Adrenal gland (tissue), 19 donors: ENCODE measurements at places on chromosomes 2 and 18.

DNA sequence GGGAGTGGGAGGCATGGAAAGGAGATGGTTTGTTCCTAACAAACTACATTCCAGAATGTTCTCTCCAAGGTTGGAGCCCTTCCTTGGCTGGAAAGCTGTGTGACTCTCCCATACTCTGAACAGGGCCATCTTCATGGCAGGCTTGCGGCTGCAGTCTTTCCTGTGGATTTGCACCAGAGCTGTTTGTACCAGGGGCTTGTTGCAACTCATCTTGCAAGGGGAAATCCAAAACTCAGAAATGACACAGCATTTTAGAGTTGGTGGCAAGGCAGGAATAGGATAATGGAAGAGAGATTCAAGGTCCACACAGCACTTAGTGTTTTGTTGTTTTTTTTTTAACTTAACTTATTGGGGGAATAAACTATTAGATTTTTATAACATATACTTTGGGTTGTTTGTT lies 73.7 kb upstream of the ZNF516 start:
- DNase-seq, result no peak

DNA sequence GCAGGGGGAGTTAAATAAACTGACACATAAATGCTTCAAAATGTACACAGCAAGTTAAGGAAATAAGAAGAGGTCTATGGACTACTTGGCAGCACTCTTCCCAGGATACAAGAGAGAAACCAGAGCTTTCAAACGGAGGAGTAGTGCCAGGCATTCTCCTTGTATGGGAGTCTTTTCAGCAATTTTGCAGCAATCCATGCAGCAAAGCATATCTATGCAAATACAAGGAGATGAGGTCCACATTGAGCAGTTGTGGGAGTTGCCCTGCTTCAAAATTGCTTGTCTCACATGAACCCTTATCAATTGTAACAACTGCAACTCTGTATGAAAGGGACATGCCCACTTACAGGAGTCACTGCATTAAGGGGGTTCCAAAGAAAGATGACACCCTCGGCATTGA lies 37.8 kb downstream of the SCN9A start:
- DNase-seq, result no peak

- no peak for DNase-seq
Measured at GRCh38 chr2:212173756-212174510, 364.7 kb downstream of the ERBB4 start.

GRCh38 chr2:15945909-15946705 lies 5.8 kb downstream of the MYCN start:
- no peak for DNase-seq

GRCh38 chr2:83006961-83007360 lies 1452.1 kb downstream of the SUCLG1 start:
- DNase-seq, result no peak

- DNase-seq, result no peak
Measured at GRCh38 chr2:207688597-207688996, 22.8 kb upstream of the CCNYL1 start.

GRCh38 chr2:102297891-102298290 lies 13.5 kb upstream of the IL1RL1 start:
- DNase-seq, result no peak

DNA sequence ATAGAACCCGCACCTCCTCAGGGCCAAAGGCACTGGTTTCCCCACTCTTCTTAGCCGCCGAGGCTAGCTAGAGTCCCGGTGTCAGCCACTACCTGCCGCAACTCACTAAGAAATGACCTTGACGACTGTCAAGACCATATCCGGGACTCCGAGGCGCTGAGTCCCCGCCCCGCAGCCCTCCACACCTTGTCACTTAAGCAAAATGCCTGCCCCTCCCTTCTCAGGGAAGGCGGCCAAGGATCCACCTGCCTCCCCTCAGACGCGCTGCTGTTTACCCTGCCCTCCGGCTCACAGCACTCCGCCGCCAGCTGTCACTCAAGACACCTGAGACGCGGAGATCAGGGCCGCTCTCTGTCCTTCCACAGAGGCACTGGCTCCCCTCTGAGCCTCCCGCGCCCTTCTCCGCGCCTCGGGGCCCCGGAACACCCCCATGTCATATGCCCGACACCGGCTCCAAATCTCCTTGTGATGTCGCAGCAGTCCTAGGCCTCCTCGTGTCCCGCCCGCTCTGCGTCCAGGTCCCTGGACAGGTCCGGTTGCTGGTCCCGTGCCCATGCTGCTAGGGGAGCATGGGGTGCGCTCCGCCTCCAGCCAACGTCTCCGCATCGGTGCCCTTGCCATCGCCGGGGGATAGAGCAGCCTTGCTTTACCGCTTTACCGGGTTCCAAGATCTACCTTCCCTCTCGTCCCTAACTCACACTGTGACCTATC lies 32.5 kb upstream of the REG3G start:
- DNase-seq, result no peak

GRCh38 chr18:80227472-80227871 lies 19.8 kb downstream of the PARD6G start:
- DNase-seq, result no peak

- no peak for DNase-seq
Measured at GRCh38 chr2:1823187-1824169, 79.2 kb upstream of the PXDN start.

DNA sequence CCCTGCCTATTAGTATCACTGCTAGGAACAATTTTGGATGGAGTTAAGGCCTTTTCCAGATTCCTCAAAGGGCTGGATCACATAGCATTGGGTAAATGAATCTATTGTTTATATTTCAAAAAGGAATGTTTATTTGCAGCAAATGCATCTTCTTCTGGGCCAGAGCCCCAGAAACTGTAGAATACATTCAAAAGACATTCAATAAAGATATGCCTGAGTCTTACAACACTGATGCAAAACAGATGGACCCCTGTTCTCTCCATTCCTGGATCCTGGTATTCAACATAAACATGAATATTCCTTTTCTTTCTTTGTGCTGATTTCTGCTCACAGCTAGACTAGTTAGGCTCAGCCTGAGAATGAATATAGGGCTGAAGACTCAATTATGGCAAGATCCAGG lies 227.2 kb upstream of the KLHL29 start:
- DNase-seq, result no peak

DNA sequence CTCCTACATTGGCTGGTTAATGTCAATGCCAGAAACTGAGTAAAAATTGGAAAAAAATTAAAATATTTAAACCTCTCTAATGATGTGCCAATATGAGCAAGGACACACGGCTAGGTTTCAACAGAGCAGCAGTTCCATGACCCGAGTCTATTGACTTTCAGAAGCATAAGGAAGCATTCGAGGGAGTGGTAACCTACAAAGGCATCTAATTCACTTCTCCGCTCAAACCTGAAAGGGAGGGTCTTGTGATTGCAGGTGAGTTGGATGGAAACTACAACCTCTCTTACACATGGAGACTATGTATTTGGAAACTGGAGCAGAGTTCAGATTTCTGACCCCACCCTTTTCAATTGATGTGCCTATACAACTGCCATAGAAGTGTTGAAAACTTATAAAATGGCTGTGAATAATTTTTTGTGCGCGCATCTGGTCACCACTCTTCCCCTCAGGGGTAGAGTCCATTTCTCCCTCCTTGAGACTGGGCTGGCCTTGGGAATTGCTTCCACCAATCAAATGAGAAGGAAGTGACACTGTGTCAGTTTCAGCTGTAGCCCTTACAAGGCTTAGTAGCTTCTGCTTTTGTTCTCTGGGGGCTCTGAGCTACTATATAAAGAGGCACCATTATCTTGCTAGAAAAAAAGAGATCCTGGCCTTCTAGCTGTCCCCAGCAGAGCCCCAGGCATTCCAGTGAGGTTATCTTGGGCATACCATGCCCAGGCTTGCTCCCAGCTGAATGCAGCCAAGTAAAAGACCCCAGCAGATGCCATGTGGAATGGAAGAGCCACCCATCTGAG lies 278.0 kb downstream of the EPHA4 start:
- DNase-seq, result no peak

DNA sequence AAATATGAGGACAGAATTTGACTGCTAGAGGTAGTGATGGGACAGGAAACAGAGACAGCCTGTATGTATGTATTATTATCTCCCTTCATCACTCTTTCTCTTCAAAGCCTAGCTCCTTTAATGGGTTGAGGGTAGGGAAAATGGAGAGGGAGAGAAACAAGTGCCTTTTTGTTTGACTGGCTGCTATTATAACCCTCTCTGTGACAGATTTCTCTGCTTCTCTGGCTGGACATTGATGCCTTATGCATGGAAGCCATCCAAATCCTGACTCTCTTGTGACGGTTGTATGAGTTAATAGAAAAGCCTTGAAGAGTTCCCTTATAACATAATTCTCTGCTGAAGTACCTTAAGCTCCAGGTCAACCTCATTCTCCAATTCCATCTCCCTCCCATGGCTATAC lies 118.5 kb upstream of the COL5A2 start:
- no peak for DNase-seq

GRCh38 chr2:82345910-82346309 lies 2041.4 kb upstream of the LRRTM1 start:
- DNase-seq, result no peak

DNA sequence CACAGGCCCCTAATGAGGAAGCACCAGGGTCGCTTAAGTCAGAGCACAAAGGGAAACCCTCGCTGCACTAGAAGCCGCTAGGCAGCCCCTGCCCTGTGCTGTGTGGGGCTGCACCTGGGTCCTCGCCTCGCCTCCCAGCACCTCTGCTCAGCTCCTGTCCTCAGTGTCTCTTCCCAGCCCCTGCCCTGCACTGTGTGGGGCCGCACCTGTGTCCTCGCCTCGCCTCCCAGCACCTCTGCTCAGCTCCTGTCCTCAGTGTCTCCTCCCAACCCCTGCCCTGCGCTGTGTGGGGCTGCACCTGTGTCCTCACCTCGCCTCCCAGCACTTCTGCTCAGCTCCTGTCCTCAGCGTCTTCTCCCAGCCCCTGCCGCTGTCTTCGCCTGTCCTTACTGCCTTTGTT lies 342.8 kb downstream of the EIPR1 start:
- DNase-seq, result no peak

DNA sequence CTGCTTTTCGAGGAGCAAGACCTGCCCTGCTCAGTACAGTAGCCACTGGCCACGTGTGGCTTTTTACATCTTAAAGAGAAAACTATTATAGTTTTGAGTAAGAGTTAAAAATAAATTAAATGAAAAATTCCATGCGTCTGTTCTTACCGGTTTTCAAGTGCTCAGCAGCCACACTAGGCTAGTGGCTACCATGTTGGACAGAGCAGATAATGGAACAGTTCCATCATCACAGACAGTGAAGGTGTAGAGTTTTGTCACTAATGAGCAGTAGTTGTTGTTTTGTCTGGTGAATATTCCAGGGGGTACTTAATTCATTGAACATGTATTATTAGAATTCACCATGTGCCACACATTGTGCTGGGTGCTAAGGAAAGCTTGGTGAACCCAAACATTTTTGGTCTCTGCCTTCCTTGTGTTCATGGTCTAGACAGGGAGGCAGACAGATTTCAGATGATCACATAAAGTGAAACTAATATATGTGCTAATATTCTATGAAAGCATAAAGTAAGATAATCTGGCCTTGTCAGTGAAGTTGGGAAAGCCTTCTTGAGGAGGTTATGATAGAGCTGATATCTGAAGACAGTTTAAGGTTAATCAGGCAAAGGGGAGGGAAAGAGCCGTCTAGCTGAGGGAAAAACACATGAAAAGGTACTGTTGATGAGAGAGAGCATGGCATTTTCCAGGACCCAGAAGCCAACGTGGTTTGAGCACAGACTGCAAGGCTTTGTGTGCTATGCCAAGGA lies 1.4 kb downstream of the ALMS1 start:
- DNase-seq, result no peak

- no peak for DNase-seq
Measured at GRCh38 chr2:230153390-230153976, 66.3 kb downstream of the SP110 start.

DNA sequence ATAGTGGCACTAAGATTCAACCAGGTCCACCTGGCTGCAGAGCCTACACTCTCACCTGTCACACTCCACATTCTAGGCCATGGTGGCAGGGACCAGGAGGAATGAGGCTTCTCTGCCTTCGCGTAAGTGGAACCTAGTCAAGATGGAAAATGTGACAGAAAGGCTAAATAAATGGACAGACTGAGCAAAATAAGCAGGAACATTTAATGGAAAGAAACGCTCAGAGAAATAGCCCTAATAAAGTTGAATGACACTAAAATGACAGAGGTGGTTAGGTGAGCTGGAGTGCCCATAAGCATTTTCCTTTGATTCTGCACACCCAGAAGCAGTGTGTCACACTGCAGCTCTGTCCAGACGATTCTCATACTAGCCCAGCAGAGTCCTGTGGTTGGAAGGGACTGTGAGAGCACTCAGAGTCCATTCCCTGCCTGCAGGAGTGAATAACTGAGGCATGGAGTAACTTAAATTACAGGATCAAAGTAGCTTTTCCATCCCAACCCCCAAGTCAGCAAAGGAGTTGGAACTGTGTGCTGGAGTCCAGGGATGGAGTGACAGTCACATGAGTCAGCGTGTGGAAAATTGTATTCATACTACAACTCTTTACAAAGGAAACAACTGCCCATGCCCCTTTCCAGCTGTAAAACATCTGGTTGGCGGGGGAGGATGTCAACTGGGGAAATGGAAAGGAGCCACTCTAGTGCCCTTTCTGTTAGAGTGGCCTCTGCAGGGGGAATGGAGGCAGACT lies 105.4 kb upstream of the LGALSL start:
- DNase-seq, result no peak
